Stimulated activated CD8-positive, alpha-beta memory T cell treated with anti-CD3 and anti-CD28 coated beads, Interleukin-12 subunit alpha, Interleukin-12 subunit beta, amount 100 ng/mL, for 1 hour (primary cell): ENCODE measurements at places on chromosomes 12 and 14.

- DNase-seq, result no peak
Measured at GRCh38 chr12:4279198-4279690, 5.7 kb downstream of the CCND2 start.

DNA sequence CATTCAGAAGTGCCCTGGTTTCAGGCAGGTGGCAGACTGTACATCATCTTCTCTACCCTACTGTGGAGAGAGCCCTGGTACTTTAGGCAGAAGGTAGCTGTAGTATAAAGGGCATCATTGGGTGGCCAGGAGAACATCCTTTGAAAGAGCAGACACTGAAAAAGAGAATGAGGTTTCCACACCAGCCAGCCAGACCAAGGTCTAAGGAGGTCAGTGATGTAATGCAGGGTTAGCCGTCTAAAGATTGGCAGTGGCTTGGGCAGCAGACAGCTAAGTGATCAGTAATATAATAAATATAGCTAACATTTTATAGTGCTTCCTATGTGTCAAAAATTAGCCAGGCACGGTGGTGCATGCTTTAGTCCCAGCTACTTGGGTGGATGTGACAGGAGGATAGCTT lies 12.0 kb downstream of the ZBTB25 start:
- no peak for DNase-seq

DNA sequence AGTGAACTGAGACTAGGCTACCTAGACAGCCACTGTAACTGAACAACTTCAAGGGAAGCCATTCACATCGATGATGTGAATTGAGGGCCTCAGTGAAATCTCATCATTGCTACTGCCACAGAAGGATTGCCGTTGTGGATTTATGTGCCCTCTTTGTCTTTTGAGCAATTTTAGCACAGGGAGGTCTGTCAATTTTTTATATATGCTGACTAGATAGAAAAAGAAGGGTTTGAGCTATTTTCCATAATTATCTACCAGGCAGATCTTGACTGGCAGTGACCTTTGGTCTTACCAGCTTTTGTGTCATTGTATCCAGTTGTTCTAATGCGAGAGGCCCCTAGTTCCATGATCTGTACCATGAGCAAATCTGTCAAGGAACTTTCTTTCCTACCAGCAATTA lies 179.4 kb downstream of the ERC1 start:
- DNase-seq, result no peak

DNA sequence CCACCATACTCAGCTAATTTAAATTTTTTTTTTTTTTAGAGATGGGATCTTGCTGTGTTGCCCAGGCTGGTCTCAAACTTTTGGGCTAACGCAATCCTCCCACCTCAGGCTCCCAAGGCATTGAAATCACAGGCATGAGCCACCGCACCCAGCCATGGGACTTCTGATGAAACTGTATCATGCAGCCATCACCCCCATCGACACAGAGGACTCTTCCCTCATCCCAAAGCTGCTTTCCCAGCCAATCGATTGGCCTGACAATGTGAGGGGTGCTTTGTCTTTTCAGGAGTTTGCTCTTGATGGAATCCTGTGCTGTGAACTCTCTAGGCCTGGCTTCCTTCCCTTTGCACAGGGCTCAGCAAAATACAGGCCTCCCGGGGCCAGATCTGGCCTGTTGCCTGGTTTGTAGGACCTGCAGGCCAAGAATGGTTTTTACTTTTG lies 59.6 kb upstream of the NCOR2 start:
- DNase-seq, result no peak

DNA sequence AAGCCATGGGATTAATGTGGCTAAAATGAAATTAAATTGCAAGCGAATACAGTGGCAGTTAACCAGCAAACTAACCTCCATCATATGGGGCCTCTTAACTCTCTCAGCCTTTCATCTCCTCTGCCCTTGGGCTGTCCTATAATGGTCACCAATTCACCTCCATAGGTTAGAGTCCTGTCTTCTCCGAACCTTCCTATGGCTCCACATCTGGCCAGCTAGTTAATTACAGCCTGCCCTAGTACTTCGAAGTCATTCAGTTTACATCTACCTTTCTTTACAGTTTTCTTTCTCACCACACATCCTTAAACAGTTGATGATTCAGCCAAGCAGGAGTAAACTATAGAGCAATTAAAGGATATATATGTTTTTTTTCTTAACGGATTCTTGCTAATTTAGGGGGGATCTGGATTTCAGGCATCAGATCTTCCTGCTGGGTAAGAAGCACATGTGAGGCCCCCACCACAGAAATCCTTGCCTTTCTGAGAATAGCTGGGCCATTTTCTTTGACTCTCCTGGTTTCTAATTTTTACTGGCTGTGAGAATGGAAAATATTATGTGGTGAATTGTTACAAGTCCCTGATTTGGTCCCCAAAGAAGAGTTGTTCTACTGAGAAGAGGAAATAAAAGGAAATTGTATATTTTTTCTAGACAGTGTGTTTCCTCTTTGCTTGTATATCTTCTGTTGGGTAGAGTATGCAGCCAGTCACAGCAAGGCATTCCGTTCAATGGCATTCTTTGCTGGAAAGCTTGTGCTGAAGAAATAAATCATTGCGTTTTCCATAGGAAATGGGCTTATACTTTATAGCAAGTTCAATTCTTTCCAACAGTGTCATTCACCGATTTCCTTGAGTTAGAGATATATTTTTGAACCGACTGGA lies 16.7 kb downstream of the HMGA2 start:
- no peak for DNase-seq
